ENCODE measurements at places on chromosomes 4 and X.

- no peak for DNase-seq
Measured at GRCh38 chrX:10259716-10260115, 102.9 kb downstream of the CLCN4 start.

DNA sequence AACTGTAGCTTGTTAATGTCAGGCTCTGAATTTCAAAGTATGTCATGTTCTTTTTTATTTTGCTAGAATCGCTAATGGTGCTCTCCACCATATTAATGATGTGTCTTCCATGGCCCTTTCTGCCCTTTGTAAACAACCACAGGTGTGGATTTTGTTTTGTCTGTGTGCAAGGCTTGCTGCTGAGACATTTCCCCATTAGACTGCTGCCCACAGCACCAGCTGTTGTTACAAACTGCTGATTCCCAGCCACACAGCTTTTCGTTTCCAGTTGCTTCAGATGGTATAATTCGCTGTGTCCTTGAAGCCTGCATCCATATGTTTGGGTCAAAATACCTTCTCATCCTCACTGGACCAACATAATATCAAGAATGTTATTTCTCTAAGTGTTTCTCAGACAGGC, 32.8 kb downstream of the KCNIP4 start:
- no peak for DNase-seq

GRCh38 chr4:28443801-28444412, 1583.3 kb downstream of the STIM2 start:
- DNase-seq: no peak

- no peak for DNase-seq
Measured at GRCh38 chrX:39577985-39578869, 519.5 kb downstream of the BCOR start.

DNA sequence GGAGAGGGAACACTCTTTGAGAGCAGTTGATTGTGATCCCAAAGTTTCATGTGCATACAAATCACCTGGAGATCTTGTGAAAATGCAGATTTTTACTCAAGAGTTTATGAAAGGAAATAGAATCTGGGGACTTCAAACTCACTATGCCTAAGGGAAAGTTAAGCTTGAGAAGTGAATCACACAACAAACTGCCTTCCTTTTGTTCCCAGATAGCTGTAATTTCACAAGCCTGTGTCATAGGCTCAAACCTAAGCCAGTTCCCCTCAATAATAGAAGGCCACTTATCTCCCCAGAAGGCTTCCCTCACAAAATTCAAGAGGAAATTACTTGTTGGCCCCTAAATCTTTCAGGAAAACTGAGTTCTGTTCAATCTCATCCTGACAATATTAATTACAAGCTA, 132.8 kb upstream of the MAGEB16 start:
- DNase-seq: no peak

DNA sequence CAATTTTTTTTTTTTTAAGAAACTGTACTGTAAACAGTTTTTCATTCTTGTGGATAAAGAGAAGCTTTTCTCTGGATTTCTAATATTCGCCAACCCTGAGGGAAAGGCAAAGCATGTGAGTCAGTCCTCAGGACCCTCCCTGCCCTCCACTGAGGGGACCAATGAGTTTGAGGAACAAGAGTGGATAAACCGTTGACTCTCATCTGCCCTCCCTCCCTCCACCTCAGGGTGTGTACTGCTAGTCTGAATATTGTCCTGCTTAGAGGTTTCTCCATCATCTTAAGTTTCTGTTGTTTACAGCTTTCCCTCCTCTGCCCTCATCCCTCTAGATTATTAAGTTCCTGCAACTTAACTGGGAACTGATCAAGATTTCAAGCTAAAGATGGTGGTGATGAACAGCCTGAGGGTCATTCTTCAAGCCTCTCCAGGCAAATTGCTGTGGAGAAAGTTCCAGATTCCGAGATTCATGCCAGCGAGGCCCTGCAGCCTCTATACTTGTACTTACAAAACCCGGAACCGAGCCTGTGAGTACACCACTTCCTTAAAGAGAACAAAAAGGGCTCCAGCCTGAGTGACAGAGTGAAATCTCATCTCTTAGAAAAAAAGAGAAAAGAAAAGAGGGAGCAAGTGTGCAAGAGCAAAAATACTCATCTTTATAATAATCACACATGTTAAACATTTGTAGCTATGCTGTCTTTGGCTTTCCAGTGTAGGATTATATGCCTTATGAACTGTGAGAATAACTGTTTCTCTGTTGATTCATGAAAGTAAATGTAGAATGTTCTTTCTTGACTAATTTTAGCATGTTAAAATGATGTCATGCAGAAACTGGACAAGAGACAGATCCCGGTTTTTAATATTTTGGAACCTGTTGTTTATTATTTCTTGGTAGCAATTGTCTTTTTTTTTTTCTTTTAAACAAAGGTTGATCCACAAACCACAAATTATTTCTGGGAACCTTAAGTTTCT, 11.9 kb downstream of the CA5B start:
- DNase-seq: no peak

DNA sequence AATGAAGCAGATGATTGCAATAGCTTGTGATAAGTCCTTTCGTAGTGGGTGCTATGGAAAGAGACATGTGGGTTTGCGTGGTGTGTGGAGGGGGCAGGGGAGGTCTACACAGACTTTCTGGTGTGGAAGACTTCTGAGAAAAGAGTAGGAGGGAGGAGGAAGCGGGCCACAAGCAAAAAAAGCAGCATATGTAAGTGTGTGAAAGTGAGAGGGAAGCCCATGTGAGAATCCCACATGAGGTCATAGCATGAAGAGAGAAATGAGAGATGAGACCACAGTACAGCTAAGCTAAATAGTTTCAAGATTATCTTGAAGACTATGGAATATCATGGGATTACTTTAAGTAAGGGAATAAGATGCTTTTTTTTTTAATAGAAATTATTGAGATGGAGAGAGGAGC, 2039.9 kb upstream of the TENM3 start:
- no peak for DNase-seq

DNA sequence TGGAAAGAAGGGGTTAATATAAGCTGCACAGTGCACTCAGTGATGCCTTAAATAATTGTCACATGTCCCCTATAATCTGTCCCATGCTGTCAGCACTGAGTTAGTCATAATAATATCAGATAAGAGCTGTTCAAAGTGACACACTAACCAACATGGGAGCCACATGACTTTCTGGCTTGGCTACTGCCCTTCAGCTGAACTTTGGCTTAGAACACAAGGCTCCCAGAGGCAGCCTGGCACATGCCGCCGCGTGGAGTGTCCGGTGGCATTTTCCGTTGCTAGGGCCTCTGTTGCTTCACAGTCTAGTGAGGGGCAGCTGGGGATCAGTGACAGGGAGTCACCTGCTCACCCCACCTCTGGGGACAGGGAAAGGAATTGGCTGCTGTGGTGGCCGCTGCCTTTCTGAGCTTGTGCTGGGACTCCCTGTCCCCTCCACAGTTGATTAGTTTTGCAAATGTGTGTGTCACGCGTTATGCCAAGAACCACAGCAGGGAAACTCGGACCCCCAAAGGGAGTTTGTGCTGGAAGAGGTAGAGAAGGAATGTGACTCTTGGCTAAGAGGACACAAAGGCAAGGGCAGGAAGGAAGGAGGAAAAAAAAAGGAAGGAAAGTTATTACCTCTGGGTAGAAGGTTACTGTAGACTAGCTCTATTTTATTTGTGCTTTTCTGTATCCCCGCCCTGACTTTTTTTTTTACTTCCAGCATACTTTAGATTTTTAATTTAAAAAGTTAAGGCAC, 41.1 kb upstream of the PPARGC1A start:
- DNase-seq: peak; percentile 10

- no peak for DNase-seq
Measured at GRCh38 chr4:172995161-172995560, 173.4 kb upstream of the GALNT7 start.

GRCh38 chrX:104335756-104336155, 81.0 kb upstream of the ESX1 start:
- DNase-seq: no peak

- DNase-seq: no peak
Measured at GRCh38 chr4:83662204-83662603, 126.3 kb downstream of the GPAT3 start.

DNA sequence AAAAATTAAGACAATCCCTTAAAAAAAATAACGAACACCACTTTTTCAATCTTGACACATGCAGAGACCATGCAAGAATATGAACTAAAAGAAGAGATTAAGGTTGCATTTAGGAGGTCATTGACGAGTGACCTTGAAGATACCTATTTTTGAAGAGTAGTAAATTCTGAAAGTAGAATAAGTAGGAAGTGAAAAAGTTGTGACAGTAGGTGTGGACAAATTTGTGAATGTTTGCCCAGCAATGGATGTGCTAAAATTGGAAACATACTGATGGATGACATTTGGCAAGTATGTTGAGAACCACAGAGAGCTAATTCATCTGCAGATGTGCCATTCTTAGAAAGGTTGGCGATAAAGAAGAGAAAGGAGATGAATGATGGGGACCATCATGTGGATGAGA, 213.7 kb upstream of the VCX3A start:
- no peak for DNase-seq

GRCh38 chrX:111282139-111282538, 11.9 kb upstream of the CAPN6 start:
- no peak for DNase-seq

DNA sequence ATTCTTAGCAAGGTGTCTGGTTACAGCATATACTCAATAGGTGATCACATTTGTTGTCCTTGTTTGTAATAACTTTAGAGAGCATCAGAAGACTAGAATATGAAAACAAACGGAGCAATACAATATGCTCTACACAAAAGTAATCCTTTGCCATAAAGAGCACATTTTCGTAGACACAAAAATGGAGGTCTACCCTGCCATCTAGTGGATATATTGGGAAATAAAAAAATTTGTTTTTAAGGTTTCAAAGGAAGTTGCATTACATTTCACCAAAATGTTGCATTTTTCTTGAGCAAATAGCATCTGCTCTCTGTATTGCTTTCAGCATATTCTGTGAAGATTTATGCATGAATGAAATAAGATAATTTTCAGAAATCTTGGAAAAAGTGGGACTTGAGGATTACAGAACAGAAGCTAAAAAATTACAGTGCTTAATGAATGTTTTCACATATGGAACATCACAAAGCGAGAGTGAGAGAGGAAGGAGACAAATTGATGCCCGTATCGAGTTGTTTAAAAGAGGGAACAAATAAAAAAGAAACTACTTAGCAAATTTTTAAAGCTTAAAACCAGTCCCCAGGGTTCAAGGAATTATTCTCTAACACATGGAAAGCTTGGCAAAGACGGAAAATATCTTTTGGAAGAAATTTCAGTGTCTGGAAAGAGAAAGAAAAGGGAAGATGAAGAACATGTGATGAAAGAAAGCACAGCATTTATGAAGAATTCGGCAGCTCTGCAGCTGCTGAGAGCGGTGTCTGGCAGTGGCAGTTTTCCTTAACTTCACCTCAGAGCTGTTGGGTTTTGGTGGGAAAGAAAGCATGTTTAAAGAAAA, 390.1 kb downstream of the ANKRD50 start:
- DNase-seq: peak; percentile 22
